Naive thymus-derived CD4-positive, alpha-beta T cell (primary cell): ENCODE measurements at places on chromosomes 2 and 18. TPM values are rescaled to one million over a fixed set of nuclear protein-coding genes. Genes with fewer than 3 reads are reported as not detected.

The MYL1 gene
- not detected for total RNA-seq

GRCh38 chr2:108833219-108833618 lies 46.6 kb downstream of the CCDC138 start:
- DNase-seq, result no peak

DNA sequence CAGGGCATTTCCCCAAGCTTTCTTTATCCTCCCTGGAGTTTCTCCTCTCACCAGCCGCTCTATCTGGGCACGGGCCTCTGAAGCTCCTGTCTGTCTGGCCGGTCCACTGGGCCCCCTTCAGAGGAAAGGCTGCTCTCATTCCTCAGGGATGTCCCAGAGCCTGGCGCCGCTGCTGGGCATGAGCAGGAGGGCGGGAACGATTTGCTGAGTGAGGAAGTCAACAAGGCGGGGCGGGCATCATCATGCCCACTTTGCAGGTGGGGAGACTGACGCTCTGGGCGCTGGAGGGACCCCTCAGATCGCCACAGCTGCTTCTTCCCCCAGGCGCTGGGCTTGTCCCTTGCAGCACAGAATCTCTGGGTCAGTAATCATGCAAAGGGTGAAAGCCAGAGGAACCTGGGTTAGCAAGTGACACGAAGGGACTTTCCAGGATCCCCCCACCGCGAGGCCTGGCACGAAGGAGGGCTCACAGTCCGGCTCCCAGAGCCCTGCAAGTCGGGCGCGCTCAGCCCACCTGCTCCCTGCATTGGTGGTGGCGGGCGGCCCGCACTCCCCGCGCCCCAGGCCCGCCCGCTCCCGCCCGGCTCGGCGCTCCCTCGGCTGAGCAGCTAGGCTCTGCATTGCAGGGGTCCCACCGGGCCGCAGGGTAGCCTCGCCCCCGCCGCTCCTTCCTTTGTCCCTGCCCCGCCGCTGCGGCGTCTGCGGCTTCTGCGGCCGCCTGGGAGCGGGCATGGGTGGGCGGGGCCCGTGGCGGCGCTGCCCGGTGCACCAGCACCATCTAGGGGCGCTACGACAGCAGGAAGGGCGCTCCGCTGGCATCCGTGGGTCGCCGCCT lies 157.8 kb downstream of the CYRIA start:
- no peak for DNase-seq

DNA sequence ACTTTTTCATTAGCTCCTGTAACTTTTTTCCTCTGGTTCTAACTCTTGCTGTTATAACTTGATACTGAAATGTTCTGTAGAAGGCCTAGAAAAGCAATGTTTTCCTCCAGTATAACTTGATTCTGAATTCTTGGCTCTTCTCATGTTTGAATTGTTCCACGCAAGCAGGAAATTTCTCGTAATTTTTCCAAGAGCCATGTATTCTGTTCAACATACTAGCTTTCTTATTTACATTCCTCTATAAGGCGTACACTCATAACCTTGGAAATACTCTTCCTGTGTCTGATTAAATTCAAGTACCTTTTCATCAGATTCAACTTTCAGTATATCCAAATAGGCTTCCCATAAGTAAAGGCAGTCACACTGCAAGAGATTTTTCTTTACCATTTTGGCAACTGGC lies 109.1 kb downstream of the SMAD2 start:
- DNase-seq, result no peak

- DNase-seq, result no peak
Measured at GRCh38 chr18:44895176-44895798, 214.6 kb downstream of the SETBP1 start.

- peak; percentile 38 for DNase-seq
Measured at GRCh38 chr2:136113209-136113971, 4.6 kb downstream of the CXCR4 start.

DNA sequence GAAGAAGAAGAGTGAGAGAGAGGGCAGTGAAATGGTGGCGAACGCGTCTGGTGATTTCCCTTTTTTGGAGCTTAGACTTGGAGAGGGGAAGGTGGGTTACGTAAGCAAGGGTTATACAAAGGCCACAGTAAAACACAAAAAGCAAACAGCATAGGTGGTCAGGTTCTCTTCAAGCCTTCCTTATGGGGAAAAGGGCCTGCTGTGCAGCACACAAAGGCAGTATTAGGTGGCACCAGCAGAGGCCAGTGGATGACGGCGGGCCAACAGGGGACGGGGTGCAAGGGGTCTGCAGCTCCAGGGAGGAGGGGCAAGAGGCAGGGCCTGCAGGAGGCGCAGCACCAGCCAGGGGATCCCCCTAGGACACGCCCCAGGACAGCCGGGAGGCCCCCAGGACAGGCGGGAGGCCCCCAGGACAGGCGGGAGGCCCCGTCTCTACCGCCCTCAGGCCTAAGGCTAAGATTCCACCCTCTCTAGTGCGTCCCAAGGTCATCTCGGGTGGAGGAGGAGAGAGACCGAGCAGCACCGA lies 32.6 kb upstream of the NPC1 start:
- no peak for DNase-seq

- DNase-seq, result no peak
Measured at GRCh38 chr2:222303045-222303827, 4.4 kb upstream of the PAX3 start.

The NDC80 gene
- 3.0 TPM for total RNA-seq

DNA sequence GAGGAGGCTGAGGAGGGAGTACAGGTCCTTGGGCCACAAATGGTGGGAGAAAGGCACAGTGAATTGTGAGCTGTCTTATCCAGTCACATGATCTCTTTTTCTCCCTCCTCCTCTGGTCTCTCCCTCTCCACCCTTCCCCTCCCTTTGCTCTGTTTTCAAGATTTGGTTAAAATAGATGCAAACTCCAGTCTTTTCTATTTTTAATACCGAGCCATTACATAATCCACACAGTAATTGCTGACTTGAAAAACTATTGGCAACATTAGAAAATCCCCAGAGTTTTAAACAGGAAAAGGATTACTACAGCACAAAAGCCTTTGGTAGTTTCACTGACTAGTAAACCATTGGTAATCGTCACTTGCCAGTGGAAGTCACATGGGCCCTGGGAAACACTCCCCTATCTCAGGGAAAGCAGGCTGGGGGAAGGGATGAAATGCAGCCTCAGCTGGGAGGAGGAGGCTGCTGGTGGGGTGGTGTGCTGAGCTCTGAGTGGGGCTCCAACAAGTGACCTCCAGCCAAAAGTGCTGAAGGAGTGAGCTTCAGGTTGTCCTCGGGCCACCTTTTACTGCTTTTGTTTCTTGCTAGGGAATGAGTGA lies 57.4 kb upstream of the PCBP1 start:
- no peak for DNase-seq

GRCh38 chr2:126995621-126996377 lies 97.1 kb downstream of the TEX51 start:
- no peak for DNase-seq

The GPR45 gene
- not detected for total RNA-seq

DNA sequence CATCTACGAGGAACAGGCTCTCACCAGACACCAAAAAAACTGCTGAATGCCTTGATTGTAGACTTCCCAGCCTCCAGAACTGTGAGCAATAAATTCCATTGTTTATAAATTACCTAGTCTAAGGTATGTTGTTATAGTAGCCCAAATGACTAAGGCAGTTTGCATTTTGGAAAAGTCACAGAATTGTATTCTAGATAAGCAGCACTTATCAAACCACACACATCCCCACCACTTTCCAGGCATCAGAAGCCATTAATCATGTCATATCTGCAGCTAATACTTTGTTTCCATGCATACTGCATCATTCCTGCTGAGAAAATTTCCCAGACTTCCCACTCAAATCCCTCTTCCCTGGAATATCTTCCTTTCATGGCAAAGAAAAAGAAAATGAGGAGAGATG lies 187.2 kb downstream of the INO80D start:
- no peak for DNase-seq

DNA sequence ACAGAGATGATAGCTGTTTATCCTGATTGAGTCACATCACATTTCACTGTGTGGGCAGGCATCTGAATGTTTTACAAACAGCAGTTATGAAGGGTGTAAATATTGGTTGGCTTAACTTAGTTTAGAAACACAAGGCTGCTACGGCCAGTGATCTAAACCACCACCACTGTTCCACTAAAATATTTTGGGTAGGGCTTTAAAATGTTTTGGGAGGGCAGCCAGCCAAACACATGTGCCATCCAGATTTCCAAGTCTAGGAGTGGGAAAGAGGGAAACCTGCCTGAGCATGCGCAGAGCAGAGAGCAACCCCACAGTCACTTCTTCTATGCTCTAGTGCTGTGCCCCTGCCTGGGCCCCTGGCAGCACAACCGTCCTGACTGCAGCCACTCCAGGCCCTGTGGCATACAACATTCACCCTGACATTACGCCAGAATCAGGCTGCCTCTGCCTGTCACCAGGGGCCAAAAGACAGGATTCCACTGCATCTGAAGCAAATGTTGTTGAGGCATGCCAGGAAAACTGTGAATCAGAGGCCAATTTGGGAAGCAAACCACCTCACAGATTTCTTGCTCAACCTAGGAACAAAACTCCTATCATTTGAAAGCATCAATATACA lies 74.8 kb upstream of the COL5A2 start:
- no peak for DNase-seq

GRCh38 chr2:221485503-221485870 lies 86.6 kb downstream of the EPHA4 start:
- DNase-seq, result no peak

DNA sequence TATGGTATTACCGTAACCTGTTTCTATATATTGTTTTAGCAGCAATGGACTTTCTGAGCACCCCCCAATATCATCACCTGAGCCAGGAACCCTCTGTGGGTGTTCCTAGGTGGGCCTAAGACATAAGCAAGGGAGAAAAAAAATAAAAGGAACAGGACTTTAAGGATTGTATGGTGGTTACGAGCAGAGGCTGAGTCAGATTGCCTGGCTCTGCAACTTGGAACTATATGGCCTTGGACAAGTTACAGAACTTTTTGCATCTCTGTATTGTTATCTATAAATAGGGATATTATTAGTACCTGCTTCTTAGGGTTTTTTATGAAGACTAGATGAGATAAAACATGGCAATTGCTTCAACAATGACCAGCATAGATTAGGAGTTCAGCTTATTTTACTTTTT lies 34.9 kb downstream of the MFSD6 start:
- DNase-seq, result no peak

DNA sequence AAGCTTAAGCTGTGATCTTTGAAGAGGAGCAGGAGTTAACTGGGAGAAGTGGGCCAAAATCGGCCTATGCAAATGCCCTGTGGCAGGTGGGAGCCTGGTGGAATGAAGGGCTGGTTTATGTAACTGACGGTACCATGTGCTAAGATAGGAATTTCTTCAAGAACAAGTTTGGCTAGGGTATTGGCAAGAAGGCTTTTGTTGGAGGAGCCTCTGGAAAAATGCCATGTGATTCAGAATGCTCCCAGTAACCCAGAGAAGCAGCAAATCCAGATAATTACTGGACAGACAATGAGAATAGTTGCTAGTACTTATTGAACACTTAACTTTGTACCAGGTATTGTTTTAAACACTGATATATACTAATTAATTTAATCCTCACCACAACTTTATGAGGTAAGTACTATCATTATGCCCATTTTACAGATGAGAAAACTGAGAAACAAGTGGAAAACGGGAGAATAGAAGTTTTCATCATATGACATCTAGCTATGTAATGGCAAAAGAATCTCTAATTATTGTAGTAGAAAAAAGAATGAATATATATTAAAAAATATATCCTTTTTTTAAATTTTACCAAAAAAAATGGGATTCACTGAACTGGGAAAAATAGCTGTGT lies 9.1 kb upstream of the FAM124B start:
- DNase-seq, result no peak

- no peak for DNase-seq
Measured at GRCh38 chr2:128357506-128358370, 39.1 kb upstream of the HS6ST1 start.

- no peak for DNase-seq
Measured at GRCh38 chr2:102337012-102337411, 18.6 kb upstream of the IL18R1 start.

GRCh38 chr2:69979902-69980807 lies 18.7 kb upstream of the ASPRV1 start:
- DNase-seq, result no peak

The ANKRD29 gene
- total RNA-seq, result 0.18 and 0.24 TPM in 2 replicates

- DNase-seq, result no peak
Measured at GRCh38 chr2:55236992-55237543, 4.6 kb downstream of the RPS27A start.

The TWSG1 gene
- total RNA-seq, result 7.5 TPM

GRCh38 chr18:28044036-28044435 lies 132.9 kb downstream of the CDH2 start:
- no peak for DNase-seq

DNA sequence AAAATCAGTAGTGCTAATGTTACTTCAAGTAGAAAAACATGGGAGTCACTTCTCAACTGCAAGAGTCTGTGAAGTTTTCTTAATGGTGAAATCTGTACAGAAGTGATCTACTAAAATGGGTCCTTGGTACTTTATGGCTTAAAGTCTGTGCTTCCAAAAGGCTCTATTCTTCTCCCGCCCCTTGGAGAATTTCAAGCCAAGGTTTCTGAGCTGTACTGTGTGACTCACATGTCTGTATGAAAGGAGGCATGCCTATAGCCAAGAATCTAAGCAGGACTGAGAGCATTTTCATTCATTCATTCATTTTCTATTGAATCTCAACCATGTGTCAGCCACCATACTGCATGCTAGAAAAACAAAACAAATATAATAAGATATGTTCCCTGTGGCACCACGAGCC lies 19.8 kb upstream of the DDX18 start:
- DNase-seq, result no peak

The PAX3 gene
- not detected in 2 replicates for total RNA-seq

DNA sequence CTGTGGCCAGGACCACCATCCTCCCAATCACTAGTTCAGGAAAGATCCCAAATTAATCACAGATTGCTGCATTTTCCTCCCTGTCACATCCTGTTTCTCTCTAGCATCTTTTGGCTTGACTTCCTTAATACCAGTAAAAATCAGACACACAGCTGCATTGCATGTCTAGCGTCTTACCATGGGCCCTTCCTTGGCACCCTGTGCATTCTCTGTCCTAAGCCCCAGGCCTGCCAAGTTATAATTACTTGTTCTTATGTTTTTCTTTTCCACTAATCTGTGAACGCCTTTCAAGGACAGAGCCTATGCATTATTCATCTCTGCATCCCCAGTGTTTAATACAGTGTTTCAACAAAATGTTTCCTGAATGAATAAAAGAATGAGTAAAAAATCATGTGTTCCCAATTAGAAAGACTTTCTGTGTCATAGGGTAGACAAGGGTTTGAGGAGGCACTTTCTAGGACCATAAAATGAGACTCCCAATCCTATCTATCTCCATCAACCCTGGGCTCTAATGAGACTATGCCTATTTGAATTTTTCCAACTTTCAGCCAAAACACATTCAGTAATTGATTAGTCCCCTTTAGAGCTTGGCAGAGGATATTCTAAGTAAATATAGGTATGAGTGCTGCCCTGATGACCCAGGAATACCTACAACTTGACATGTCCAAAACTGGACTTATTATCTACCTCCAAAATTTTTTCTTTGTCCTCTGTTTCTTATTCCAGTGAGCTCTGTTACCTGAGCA lies 10.3 kb upstream of the NT5C1B start:
- no peak for DNase-seq
